ENCODE measurements at places on chromosomes 7 and 10. TPM values are rescaled to one million over a fixed set of nuclear protein-coding genes. Genes with fewer than 3 reads are reported as not detected.

The LZTS2 gene
- total RNA-seq, result 13.4 TPM

GRCh38 chr7:101838837-101839483 is 21.5 kb downstream of the CUX1 start:
- DNase-seq, result no peak

GRCh38 chr7:12594122-12594897 is 23.8 kb downstream of the SCIN start:
- no peak for DNase-seq

DNA sequence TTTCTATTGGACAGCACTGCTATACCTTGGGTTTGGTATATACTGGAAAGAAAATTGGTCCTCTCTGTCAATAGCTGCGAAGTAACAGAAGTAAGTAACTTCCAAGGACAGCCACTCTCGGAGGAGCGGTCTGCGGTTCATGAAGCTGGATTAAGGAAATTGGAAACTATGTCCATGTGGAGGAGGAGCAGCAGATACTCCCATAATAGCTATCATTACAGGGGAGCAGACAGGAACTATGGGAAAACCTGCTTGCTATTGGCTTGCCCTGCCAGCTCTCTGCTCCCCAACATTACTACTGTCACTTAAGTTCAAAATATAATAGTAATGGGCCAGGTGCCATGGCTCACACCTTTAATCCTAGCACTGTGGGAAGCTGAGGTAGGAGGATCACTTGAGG is 83.9 kb upstream of the TRIL start:
- DNase-seq, result no peak

- no peak for DNase-seq
Observed at GRCh38 chr7:3747467-3747866, 446.4 kb downstream of the SDK1 start.

DNA sequence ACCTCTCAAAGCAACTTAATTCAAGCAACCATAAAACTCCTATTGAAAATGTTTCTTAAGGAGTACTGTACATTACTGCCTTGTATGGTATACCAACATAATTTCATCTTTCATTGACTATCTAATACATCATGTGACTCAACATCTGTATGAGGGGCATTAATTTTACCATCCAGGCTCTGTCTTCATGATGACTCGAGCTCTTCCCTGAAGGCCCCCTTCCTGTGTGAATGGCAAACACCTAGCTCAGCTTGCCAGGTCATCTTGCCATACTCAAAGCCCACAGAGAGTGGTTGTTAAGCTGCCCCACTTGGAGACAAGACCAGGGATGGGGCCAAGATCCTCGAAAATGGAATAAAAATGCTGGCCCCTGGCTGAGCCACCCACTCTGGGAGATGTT is 82.4 kb downstream of the SGMS1 start:
- DNase-seq, result no peak

The CLRN3 gene
- total RNA-seq, result not detected

DNA sequence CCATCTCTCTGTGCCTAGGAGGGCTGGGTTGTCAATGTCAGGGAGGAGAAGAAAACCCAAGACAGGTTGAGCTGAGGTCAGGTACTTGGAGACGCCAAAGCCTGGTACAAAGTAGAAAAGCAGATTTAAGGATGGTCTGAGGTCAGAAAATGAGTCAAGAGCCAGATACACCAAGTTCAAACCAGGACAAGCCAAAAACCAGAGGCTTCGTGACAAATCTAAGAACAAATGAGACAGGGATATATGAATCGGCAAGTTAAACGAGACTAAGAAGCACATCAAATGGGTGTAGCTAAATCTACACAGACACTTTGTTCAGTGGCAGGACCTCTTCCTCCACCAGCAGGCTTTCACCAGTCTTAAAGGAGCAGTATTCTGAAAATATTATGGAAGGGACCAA is 34.2 kb downstream of the C7orf33 start:
- DNase-seq, result no peak

DNA sequence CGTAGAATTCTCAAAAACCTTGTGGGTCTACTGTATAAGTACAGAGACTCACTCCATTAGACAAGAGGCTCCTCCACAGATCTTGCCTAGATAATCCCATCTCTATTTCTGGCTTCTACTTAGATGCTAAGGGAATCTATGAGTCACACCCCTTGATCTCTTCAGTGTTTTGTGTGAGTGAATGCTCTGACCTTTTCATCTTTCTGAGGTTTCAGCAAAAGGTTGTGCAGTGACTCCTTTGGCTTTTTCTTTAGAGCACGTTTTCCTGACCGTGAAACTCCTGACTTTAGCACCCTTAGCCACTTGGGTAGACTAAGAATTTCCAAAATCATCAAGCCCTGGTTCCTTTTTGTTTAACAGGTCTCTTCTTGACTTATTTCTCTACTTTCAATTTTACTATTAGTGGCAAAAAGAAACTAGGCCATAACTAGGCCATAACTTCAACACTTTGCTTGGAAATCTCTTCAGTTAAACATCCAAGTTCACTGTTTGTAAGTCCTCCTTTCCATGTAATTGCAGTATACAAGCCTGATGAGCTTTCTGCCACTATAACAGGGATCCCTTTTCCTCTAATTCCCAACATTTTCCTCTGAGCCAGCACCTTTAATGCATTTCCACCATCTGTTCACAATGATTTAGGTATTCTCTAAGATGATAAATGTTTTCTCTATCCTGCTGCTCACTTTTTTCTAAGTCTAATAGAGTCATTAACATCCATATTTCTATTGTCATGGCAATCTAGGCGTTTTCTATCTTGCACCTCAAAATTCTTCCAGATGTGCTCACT is 19.4 kb downstream of the COPG2 start:
- DNase-seq, result peak; percentile 63

- no peak for DNase-seq
Observed at GRCh38 chr7:106871793-106872571, 6.9 kb downstream of the PIK3CG start.

- peak; percentile 57 for DNase-seq
Observed at GRCh38 chr10:13750299-13751190, 163.8 kb downstream of the PRPF18 start.

- DNase-seq, result no peak
Observed at GRCh38 chr7:115233809-115234208, 311.9 kb downstream of the MDFIC start.

- DNase-seq, result no peak
Observed at GRCh38 chr7:68770649-68771048, 827.6 kb upstream of the AUTS2 start.

- DNase-seq, result no peak
Observed at GRCh38 chr7:150569245-150569955, 2.2 kb downstream of the GIMAP4 start.

The IQUB gene
- not detected for total RNA-seq

The HOXA6 gene
- not detected for total RNA-seq

DNA sequence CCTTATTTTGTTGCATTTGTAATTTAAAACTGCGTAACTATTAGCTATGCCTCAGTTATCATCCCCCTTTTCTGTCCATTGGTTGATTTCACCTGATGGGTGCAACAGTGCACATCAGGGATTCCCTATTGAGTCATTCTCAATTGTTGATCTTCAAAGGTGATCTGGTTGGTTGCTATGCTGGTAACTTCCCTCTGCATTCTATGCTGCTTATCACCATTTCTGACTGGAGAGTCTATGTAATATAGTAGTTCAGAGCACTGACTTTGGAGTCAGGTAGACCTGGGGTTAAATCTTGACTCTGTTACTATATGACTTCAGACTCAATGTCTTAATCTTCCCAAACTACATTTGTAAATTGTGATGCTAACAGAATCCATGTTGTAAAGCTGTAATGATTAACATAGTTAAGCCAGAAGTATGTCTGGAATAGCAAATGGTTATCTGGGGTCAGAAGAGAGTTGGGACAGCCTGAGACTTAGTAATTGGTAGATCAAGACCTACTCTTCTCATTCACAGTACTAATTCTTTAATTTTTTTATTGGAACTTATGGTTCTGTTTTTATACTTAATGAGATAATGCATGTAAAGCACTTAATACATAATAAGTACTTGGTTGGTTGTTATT is 38.1 kb downstream of the EXOC6 start:
- no peak for DNase-seq

GRCh38 chr7:139576179-139576973 is 52.9 kb downstream of the CLEC2L start:
- DNase-seq, result no peak

The ZNF25 gene
- 4.8 TPM for total RNA-seq

DNA sequence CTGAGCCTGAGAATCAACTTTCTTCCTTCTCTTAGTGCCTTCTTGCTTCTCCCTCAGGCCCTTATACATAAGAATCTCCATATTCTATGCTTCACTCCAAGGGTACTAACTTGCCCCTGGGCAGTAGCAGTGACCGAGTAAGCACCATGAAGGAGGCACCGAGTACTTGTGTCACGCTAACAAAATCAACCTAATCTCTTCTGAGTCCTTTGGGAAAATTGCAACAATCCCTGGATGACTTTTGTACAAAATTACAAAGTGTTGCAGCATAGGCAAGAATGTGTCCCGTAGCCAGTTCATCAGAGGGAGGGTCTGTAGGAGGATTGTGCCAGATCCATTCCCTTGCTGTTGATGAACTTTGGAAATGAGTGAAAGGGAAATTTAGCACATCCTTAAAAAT is 80.4 kb upstream of the EEPD1 start:
- no peak for DNase-seq

The ELN gene
- 0.19 TPM for total RNA-seq

The OR2A7 gene
- total RNA-seq, result 2.3 TPM

DNA sequence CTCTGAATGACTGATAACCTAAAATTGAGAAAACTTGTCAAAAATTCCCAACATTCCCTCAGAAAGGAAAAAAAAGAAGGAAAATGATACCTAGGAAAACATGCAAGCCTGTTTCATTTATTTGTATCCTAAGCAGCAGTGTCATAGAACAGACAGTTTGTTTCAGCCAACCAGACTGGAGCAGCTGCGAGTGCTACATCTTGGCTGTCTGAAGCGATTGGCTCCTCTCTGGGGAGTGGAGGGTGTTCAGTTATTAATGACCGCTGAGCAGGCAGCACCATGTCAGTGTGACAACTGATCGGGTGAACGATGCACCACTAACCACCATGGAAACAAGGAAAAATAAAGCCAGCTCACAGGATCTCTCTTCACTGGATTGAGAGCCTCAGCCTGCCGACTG is at the start of gene LRRN3:
Gene LRRN3, plus strand, starts transcription at position 282 of the 400 bp plus-strand sequence. CDS start 31,646 bp downstream, outside the sequence.
- no peak for DNase-seq

DNA sequence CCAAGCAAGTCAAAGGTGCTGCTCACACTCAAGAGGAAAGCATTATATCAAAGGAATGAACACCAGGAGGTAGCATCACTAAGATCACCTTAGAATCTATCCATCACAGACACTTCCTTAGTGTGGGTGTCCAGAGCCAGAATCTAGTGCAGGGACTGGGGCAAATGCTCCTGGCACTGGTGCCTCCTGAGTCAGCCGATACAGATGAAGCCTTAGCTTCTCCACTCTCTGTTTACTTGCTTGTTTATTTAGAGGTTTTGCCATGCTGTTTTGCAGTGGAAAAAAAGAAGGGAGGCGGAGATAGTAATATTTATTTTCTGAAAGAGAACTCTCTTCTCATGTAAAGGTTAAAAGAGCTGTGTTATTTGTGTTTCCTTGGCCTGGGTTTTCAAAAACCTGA is 303.1 kb downstream of the WDR11 start:
- no peak for DNase-seq

The SUGCT gene
- 0.51 TPM for total RNA-seq

GRCh38 chr7:125814100-125814499 is 884.5 kb upstream of the POT1 start:
- DNase-seq, result no peak

The HHEX gene
- 21.6 TPM for total RNA-seq

GRCh38 chr10:96337106-96337505 is 21.7 kb downstream of the OPALIN start:
- no peak for DNase-seq

All from GM12878 (cell line).